ENCODE measurements at places on chromosomes 4 and X.
A peak's percentile ranks its signal among the peaks of the same experiment; 100 is the strongest.

GRCh38 chrX:10571260-10571659, 49.1 kb downstream of the MID1 start:
- no peak for DNase-seq

GRCh38 chrX:34866646-34867045, 76.0 kb upstream of the FAM47B start:
- DNase-seq: no peak

- no peak for DNase-seq
Observed at GRCh38 chr4:72582853-72583252, 13.8 kb upstream of the ADAMTS3 start.

DNA sequence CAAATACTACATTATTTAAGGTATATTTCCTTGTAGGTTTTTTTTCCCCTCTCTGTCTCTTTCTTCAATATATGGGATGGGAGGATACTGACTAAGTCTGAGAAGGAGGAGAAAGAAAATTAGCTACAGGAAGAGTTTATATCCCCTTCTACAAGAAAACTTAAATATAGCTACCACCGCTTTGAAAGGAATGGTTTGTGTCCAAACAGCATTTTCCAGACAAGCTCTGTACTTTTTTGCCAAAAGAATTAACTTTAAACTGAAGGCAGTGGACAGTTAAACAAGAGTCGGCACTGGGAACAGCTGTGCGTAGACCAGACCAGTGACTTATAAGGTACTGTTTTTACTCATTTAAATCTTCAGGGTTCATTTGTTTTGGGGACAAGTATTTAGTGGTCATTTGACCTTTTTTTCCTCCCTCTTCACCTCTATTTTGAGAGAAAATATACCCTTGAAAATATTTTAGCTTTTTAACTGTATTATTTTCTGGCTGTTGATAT, 303.7 kb downstream of the ARHGAP24 start:
- no peak for DNase-seq

DNA sequence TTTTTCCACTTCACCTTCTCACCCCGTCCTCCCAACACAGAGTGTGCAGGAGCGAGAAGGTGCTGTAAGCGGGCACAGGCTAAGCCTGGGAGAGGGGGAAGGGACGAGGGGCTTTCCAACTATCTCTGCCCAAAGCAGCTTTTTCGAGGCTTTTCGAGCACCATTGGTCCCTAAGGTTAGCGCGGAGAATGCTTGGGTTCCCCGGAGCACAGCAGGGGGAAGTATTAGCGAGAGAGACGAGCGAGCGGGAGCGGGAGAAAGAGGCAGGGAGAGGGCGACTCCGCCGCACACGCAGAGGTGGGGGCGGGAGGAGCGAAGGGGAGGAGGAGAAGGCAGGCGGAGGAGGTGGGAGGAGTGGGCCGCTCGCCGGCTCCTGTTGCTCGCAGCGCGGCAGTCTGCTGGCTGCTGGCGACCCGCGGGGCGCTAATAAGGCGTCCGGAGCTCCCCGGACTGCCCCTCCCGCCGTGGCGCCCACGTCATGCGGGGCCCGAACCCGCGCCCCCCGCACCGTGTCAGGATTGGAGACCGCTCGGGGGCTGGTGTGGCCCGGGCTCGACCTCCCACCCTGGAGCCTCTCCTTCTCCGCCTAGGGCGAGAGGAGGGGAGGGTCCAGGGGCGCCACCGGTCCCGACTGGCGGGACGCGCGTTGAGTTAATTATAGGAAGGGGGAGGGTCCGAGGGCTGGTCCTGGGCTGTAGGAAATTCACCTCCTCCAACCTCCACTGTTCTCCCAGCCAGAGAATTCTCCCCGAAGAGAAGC, at the start of gene ADAMTS3:
Gene ADAMTS3, minus strand, starts transcription at position 263 of the 760 bp plus-strand sequence. CDS start 459 bp downstream, outside the sequence.
- DNase-seq: peak; percentile 73

DNA sequence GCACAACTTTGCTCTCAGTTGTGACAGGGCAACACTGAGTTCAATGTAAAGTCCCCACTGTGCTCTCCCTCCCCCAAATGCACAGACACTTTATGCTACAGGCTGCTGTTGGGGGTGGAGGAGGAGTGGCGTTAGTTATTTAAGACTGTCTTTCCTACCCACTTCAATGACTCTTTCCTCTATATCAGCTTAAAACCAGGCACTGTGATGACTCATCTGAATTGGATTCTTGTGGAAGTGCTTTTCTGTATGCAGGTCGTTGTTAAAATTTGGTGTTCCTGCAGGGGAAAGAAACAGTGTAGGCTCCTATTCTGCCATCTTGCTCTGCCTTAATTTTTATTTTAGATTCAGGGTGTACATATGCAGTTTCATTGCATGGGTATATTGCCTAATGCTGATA, 1157.2 kb upstream of the ADGRL3 start:
- no peak for DNase-seq

DNA sequence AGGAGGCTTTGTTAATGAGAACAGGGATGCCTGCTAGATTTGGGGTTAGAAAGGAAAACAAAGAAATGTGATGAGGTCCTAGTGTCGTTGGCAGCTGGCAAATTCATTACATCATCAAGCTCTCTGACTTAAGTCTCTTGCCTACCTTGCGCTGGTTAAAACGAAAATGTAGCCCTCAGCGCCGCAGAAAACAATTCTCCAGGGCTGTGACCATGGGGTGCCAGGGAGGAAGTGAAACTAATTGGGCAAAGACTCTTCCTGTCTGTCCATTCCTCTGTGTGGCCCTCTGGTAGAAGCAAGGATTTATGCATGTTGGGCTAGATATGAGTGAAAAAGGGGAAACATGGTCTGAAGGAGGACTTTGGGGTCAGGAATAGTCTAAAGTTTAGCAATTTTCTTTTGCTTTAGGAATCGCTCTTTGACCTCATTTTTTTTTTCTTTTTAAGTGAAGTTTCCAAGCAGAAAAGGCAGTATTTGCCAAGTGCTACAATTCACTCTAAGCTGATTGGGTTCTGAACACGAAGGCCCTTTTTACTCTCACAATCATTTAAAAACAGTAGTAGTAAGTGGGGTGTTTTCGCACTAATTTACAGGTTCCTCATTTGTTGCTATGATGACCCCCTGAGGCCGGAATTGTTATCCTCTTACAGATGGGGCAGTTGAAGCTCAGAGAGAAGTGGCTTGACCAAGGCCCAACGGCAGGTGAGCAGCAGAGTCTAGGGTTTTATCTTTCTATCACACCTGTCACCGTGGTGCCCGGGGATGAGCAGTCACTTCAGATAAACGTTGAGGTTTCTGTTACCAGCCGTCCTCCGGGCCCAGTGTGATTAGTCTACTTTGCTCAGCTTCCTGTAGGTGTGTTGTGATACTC, 27.3 kb upstream of the CHRNA9 start:
- no peak for DNase-seq

DNA sequence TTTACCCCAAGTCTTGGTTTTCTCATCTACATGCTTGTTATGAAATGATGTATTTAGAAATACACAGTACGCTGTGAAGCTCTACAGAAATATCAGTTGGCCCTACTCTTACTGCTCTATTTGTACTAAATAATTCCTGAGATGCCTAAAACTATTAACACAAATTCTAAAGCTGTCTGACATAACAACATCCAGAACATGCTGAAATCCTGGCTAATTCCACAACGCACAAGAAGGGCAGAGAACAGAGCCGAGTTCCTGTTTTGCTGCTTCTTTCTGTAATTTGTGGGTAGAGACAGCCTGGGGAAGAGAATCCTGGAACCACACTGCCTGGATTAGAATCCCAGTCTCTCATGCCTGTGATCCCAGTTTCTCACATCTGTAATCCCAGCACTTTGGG, 59.0 kb downstream of the ZNF827 start:
- DNase-seq: no peak

DNA sequence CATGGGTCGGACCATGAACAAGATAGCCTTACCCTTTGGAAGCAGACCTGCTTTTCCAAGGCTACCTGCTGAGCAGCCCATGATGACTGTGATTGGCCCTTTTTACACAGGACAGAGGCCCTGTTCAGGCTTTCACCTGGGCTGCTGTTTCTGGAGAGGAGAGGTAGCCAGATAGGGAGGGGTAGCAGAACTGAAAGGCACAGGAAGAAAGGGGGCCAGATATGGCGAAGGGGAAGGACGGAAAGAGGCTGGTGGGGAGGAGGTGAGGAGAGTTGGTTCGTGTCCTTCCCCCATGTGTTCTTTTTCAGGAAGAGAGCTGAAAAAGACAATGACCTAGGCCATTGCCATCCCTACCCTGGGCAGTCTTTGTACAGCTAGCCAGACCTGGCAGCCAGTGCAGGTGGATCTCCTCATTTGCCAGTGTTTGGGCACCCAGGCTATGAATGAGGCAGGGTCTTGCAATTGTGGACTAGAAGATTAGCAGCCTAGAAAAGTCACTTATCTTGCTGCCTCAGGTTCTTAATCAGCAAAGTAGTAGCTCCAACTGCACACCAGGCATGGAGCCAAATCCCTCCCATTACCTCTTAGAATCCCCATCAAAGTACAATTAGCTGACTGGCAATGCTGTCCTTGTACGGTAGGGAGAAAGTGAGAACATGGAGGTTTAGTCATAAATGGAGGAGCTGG, 139.6 kb downstream of the AMMECR1 start:
- DNase-seq: no peak

- no peak for DNase-seq
Observed at GRCh38 chr4:39608451-39608850, 30.2 kb downstream of the SMIM14 start.

DNA sequence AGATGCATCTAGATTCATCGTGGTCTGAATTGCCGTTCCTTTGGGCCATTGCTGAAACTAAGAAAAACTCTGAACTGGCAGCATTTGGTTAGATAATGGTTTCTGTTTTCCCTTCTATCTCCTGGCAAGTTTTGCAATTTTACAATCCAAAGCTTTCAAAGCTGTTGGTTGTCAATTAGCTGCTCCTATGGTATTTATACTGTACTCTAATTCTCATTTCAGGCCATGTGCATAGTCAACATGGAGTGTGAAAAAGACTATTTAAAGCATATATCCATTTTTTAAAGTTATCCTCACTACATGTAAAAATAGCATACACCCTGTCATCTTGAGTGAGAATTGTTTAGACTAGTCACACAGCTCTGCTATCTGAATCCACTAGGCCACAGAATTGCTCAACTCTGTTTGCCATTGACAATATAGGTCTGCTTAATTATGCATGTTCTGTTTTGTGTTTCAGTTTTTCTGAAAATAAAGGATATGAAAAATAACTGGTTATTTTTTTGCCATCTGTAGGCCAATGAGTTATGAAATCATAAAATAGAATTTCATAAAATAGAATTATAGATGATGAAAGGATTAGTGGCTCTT, 27.7 kb upstream of the TEC start:
- DNase-seq: no peak

- peak; percentile 48 for DNase-seq
Observed at GRCh38 chr4:128468123-128468989, 180.7 kb upstream of the PGRMC2 start.

DNA sequence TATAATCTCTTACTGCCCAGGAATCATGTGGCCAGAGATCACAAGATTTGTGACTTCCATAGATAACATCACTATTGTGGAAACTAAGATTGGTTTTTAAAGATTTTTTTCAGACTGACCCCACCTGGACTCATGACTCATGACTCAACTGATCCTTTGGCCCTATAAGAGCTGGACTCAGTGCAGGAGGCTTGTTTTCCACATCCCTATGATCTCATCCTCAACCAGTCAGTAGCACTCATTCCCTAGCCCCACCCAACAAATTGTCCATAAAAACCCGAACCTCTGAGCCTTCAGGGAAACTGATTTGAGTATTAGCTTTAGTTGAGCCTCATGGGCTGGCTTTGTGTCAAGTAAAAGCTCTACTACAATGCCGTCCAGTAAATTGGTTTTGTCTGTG, 7.9 kb upstream of the NOCT start:
- no peak for DNase-seq

- peak; percentile 43 for DNase-seq
Observed at GRCh38 chr4:17058536-17058915, 160.1 kb upstream of the LDB2 start.

GRCh38 chrX:64377753-64378152, 17.5 kb downstream of the MTMR8 start:
- DNase-seq: no peak

DNA sequence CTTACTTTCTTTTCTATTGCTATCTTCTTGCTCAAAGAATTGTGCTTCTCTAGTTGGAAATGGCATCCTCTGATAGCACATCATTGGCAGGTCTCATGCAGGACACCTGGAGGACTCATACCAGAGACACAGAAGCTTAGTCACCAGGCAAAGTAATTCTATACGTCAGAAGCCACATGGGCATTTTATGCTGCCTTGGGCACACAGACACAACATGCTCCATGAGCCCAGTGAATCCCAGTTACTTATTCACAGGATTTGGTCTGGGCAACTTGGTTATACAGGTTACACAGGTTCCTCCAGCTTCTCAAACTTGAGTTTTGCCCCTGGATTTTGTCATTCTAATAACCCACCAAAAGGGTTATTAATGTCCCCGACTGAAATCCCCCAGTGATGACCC, 7.1 kb downstream of the RASSF6 start:
- DNase-seq: no peak

DNA sequence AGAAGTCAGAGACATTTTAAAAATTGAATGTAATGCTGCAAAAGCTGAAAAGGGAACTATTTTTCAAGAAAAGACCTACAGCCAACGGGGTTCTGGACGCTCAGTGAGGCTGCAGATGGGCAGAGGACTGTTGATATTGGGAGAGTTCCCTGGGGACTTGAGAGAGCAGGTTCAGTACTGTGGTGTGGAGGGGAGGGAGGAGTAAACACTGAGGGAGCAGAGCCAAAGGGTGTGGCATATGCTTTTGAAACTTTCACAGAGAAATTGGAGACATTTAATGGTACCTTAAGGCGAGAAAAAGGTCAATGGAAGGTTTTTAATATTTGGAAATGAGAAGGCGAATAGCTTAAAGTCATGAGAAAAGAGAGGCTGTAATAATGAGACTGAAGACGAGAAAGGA, 62.2 kb upstream of the GPM6A start:
- no peak for DNase-seq

DNA sequence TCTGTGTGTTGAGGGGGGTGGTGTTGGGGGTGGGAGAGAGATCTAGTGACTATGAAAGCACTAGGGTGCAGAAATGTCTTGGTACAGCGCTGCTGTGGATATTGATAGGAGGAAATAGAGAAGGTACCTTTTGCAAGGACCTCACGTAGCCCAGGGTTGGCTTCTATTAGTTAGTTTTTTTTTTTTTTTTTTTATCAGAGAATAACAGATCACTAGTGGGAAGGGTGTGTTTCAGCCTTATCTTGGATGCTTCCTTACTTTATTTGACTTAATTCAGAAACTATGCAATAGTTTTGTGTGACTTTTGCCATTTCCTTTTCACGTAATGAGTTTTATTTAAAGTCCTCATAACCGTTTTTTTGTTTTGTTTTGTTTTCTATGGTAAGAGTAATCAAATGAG, 16.4 kb upstream of the PGRMC2 start:
- no peak for DNase-seq

DNA sequence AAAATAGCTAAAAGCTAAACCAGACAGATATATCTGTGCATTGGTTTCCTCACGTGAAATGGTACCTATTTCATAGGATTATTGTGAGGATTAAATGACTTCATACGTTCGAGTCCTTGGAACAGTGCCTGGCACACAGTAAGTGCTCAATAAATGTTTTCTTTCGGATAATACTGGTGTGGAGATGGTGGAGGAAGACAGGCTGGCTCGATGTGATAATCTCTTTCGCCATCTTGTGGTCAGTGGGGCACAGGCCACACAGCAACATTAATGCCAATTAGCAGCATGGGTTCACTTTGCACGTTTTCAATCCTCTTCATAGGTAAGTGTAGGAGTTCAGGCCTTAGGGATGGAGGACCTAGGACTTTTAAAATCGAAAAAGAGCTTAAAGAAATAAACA, 9.3 kb downstream of the PAGE4 start:
- no peak for DNase-seq

All from Right ventricle myocardium superior (tissue), 1 donor.